ENCODE measurements at places on chromosomes 2 and 18.

DNA sequence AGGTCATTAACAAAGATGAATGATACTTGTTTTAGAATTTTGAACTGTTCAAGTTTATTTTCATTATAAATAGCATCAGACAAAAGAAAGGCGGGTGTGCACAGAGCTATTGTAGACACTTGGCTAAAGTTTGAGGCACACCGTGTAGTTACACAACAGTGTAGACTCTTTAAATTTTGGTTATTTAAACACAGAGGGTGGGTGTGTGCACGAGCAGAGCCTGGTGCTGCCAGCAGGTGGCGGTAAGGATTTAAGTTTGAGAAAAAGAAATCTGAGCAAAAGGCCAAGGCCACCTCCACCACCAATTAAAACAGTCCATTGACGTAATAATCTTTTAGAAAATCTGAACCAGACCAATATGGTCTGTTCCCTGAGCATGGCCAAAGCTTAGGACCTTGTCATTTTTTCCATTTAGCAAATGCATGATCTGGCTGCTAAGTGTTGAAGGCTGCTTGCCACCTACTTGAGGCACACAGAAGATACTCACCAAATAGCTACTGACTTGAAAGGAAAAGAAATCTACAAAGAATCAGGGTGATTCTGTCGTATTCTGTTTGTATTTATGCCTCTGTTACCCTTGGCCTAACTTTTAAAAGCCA, 14.3 kb downstream of the COPS7B start:
- peak; percentile 16 for DNase-seq

DNA sequence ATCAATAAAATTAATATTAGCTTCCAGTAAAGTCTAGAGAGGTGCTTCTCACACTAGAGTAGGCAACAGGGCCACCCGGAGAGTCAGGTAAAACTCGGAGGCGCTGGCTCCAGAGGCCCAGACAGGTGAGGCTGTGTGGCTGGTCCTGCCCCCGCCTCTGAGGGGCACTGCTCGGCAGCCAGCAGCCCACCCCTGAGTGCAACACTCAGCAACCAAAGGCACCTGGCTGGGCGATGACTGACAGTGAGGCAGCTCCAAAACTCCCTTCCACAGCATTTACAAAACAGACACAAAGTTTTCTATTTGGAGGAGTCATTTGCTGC, 138.8 kb upstream of the ID2 start:
- no peak for DNase-seq

DNA sequence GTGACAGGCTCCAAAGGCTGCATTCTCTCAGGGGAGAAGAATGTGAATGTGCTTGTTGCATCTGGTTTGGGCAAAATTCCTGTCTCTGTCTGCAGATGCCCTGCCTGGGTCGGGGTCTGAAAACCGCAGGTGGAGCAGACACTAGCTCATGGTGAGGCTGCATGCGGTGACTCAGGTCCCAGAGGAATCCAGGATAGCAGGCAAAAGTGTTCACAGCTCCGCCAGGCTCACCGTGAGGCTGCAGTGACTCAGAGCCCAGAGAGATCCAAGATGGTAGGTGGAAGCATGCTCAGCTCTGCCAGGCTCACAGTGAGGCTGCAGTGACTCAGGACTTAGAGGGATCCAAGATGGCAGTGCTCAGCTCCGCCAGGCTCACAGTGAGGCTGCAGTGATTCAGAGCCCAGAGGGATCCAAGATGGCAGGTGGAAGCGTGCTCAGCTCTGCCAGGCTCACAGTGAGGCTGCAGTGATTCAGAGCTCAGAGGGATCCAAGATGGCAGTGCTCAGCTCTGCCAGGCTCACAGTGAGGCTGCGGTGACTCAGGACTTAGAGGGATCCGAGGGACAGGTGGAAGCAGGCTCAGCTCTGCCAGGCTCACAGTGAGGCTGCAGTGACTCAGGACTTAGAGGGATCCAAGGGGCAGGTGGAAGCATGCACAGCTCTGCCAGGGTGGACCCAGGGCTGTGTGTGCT, 200.5 kb downstream of the ACKR3 start:
- DNase-seq = peak; percentile 83

DNA sequence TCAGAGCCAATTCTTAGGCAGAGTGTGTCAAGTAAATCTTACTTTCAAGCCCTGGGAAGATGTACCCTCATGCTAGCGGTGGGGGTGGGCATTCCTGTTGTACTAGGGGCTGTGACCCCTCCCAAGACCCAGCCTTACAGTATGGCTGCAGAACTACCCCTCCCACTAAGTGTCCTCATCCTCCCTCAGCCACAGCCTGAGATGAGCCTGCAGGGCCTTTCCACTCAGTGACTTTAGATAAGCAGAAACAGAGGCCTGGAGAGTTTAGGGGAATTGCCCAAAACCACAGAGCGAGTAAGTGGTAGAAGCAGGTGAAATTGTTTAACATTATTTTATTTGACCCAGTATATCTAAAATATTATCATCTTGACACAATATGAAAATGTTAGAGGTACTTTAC, 36.6 kb downstream of the TTC32 start:
- no peak for DNase-seq

DNA sequence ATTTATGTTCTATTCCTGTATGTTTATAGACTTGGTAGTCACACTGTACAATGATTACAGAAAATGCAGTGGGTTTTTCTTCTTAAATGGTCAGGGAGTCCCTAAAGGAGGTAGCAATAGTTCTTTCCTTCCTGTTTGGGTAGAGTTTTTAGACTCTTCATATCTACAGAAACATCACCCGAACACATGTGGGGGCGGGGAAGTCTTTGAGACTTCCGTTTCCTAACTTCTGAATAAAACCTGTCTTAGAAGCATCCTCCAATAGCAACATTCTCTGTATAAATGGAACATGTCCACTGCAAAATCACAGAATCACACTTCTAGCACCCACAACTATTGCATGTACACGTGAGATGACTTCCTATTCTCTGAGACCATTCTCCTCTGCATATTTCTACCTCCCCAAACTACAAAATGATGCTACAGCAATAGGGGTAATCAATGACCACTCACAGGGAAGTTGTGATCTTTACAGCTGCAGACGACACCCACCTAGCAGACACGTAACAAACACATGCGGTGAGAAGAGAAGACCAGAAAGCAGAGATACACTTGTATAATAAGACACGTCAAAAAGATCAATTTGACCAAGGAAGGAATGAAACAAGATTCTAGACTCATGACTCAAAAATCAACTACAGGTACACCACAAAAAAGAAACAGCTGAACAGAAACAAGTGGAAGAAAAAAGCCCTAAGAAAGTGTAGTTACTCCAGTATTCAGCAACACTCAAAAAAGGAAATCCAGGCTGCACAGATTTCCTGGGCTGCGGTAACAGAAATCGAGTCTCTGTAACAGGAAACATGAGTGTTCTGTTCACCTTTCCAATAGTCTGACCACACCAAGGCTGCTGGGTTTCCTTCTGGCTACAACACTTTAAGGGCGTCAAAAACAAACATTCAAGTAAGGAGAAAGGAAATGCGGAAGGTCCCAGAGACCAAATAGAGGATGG, 120.4 kb downstream of the ZNF516 start:
- no peak for DNase-seq
